ENCODE measurements at places on chromosomes 13 and 19.

- no peak for DNase-seq
Observed at GRCh38 chr19:9847087-9847671, 12.1 kb downstream of the PIN1 start.

GRCh38 chr19:30884146-30884812, 465.0 kb downstream of the TSHZ3 start:
- DNase-seq: no peak

- no peak for DNase-seq
Observed at GRCh38 chr19:43331435-43332010, 22.0 kb upstream of the CD177 start.

GRCh38 chr19:15934332-15935078, at the start of gene CYP4F11:
Gene CYP4F11 (minus strand): TSS chr19:15934529. CDS start chr19:15934408, 121 bp downstream.
- peak; percentile 42 for DNase-seq

DNA sequence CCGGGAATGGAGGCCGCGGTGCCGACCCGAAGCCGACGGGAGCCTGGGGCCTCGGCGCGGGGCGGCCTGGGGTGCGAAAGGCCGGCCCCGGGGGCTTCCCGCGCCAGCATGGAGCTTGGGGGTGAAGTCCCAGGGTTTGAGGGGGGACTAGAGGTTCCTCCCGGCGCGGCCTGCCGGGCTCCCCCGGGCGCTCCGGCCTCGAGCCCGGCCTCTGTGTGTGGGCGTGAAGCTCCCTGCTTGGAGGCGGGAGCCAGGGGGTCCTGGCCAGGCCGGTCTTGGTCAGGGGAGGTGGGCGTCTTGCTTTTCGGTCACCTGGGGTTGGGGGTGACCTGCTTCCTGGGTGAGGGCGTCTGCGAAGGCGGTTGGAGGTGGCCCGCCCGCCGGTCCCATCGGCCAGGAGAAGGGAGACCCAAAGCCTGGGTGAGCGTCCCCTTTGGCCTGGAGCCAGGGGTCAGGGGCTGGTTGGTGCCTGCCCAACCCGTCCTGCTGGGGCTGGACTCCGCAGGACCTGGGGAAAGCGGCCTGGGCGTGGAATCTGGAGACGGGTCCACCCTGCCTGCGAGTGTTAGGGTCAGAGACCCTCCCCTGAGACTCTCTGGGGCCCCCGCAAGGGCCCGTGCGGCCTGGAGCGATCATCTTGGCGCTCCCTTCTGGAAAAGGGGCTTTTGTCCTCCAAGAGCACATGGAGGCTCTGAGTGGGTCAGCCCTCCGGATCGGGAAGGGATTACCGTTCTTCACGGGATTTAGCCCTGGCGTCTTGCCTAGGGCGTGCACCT, 535 bp downstream of the BSG start:
- DNase-seq: peak; percentile 71
